AG08396 (cell line): ENCODE measurements at places on chromosomes 2 and 18.

DNA sequence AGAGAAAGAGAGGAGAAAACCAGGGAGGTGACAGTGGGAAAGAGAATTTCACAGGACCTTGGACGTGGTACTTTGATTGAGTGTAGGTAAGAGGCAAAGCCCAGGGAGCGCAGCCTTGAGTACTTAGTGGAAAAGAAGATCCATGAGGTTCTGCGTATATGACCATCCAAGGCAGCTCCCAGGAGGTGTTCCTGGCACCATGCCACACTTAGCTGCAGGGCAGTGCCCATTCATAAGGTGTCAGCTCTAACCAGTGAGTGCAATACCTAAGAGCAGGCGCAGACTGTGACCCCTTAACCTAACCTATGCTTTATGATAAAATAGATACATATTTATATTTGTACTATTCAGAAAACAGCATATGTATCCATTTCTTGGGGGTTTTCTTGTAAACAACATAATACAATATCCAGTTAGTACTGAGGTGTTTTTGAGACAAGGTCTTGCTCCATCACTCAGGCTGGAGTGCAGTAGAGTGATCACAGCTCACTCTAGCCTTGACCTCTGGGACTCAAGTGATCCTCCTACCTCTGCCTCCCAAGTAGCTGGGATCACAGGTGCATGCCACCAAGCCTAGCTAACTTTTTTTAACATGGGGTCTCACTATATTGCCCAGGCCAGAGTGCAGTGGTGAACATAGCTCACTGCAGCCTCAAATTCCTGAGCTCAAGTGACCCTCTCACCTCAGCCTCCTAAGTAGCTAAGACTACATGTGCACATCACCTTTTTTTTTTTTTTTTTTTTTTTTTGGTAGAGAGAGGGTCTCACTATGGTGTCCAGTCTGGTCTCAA, 174.6 kb downstream of the GFPT1 start:
- DNase-seq: no peak

GRCh38 chr2:7357993-7358392, 440.8 kb downstream of the RNF144A start:
- no peak for DNase-seq

DNA sequence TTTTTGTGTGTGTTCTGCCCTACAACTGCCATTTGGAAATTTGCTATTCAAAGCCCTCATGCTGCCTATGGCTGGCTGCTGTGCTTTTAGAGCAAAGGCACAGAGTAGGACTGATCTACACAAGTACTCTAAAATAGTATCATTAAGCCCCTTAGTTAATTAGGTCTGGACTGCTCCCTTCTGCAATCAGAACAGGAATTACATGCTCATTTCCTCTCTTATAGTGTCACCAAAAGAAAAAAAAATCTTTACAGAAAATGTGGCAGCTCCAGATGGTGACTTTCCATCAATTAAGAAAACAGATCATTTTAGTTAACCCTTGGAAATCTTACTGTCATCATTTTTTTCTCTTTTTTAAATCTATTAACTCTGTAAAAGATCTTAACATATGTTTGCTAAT, 337.5 kb downstream of the RIT2 start:
- no peak for DNase-seq

DNA sequence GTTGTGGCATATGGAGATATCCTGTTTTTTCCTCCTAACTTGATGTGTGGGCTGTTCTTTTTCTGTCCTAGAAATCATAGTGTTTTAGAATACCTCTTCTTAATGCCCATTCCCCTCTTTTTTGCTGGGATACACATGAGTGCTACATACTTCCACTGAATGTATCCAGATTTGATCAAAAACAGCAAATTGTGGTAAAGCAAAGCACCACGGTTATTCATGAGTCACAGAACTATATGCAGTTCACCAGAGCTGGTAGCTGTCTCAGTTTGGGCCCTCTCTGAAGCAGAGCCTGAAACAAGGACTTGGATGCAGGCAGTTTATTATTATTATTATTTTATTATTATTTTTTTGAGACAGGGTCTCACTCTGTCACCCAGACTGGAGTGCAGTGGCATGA, 69.9 kb upstream of the CTLA4 start:
- no peak for DNase-seq

- no peak for DNase-seq
Measured at GRCh38 chr2:17600556-17601204, 60.2 kb downstream of the VSNL1 start.

DNA sequence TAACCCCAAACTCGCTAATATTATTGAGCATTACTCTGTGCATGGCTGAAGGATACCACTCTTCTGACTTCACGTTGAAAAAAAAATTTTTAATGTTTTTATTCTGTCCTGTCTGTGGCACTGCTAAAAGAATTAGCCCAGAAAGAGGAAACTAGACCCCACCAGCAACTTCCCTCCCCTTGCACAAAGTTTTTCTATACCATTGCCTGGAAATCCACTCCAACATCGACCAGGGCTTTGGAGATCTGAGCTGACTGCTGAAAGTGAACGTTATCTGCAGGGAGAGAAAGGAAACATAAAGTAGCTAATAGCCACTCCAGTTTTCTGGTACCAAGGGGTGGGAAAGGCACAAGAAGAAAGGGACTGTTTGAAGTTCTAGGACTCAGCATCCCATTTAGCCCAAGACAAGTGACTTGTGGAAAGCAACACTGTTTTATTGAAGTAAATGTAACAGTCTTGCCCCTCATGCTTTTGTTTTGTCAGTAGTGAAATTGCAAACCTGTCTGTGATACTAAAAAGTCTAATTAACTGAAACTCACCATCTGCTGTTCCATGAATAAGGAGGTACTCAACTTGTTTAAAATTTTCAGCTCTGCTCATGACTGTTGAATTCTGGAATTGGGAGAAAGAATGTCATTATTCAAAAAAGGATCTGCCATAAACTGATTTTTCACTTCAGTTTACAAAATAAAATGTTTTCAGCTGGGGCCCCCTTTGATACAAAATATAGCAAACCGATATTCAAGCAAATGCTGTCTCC, 79.1 kb downstream of the DPP4 start:
- no peak for DNase-seq

DNA sequence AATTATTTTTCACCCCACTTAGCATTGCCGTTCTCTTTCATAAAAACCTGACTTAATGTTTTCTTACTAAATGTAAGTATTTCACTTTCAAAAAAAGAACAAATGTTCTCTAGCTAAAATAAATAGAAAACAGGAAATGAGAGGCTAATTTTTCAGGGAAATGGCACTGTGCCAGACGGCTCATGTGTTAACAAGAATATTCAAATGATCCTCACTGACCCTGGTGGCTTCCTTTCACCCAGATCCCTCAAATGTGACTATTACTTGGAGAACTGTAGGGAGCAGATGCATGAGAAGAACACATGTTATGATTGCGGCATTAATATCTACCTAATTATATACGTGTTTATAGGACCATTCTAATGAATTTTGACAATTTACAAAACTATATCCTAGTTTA, 827.7 kb downstream of the SOCS6 start:
- DNase-seq: no peak

GRCh38 chr2:62180975-62181374, 14.9 kb upstream of the B3GNT2 start:
- no peak for DNase-seq

DNA sequence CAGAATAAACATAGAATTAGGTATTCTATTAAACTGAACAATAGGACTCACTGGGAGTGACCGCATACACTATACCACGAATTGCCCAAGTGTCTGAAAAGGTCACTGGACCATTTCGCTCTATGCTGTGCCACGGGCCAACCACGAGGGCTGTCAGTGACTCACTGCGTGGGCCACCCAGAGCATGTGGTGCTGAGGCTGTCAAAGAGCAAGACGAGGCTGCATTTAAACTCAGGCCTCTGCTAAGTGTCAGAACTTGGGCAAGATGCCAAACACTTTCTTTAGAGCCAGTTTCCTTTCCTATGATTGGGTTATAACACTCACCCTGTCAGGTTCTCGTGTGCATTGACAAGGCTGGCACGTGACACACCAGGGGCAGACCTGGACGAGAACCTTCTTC, 97.5 kb downstream of the SH3YL1 start:
- DNase-seq: no peak

- no peak for DNase-seq
Measured at GRCh38 chr2:232541961-232542714, 2.6 kb downstream of the CHRNG start.

- no peak for DNase-seq
Measured at GRCh38 chr2:73295751-73296400, 2.5 kb upstream of the EGR4 start.

GRCh38 chr18:9287036-9287435, 47.5 kb upstream of the TWSG1 start:
- DNase-seq: no peak

DNA sequence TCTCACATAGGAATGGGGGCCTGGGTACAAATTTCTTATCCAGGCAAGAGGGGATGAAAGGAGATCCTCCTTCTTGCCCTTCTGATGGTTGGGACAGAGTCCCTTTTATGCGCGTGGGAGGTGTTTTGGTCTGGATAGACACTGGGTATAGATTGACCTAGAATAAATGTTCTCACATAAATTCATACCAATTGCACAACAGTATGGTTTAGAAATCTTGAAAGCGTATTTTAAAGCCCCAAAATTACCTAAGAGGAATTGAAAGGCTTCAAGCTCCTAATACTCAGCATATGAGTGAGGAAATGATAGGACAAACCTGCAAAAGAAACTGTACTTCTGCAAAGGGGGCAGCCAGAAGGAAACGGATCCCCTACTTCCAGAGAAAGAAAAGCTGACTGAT, 2.6 kb upstream of the BCL2 start:
- DNase-seq: no peak

DNA sequence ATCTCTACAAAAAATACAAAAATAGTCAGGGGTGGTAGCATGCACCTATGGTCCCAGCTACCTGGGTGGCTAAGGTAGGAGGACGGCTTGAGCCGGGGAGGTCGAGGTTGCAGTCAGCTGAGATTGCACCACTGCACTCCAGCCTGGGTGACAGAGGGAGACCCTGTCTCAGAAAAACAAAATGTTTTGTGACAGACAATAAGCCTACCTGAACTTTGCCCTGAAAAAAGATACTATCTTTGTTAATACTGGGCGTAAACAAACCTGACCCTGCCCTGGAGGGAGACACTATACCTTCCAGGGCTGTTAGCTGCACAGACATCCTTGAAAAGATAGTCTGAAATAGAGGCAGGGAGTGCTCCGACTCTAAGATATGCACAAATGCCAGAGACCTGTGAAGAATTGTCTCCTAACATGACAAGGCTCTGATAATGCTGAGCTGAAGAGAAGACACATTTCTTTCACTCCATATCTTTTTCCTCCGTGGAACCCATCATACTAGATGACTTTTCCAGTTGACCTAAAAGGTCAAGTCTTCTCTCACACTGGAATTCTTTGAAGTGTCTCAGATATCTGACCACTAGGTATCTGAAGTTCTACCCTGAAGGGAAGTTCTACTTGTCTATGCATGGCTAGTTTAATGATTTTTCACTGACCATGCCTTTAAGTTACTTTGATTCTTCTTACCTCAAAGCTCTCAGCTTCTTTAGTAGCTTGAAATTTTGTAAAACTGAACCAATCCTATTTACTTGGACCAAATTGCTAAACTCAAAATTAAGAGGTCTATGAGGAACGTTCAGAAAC, 20.9 kb upstream of the HK2 start:
- DNase-seq: no peak

DNA sequence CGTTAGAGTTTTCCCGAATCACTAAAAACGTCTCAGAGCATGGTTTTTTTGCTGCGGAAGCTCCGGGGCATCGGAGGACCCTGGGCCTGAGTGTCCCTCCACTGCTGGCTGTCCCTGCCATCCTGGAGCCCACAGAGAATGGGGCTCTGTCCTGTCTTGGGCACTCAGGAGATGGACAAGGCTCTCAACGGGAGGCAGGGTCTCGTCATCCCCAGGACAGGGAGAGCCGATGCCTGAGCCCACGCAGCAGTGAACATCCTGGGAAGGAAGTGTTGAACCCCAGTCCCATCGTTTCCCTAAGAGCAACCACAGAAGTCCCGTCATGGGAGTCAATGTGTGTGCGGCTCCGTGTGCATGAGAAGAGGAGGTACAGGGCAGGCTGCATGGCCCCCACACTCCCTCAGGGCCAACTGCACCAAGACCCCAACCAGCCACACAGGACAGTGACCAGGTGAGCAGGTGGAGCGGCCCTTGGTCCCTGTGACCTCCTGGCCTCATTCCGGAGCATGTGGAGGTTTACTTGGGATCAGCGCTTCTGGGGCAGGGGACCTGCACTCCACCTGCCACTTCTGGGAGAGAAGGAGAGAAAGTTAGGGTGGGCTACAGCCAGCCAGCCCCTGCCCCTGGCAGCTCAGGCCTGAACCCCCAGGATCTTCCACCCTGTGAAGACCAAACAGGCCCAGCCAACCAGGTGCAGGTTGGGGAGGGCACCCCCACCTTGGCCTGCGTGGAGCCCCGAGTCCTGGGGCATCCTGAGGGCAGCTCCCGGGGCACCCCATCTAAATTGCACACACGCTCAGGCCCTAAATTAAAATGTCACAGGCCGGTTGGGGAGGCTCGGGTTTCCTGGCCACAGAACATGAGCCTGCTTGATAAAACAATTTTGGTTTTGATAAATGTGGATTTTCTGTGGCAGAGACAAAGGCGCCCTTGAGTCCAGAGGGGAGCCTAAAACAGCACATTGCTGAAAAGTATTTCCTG, 3.1 kb upstream of the SNED1 start:
- no peak for DNase-seq

DNA sequence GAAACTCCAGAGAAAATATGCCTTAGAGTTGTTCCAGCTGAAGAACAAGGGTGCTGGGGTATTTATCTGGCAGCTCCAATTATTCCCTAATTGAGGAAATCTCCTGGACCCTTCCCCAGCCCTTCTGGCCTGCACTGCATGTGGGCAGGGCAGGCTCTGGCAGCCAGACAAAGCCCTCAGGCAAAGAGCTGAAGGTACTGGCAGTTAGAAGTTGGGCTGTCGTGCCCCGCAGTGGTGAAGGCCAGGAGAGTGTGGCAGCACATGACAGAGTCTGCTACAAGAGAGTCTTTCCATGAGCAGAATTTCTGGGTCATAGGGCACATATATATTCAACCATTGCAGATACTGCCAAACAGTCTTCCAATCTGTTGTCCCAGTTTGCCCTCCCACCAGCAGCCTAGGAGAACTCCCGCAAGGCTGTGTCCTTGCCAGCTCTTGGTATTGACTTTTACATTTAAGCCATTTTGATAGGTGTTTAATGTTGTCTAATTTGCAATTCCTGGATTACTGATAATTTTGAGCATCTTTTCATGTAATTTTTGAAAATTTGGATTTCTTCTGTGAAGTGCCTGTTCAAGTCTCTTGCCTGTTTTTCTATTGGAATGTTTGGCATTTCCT, 26.6 kb downstream of the ONECUT2 start:
- DNase-seq: no peak

- no peak for DNase-seq
Measured at GRCh38 chr2:88321449-88322248, 130.8 kb downstream of the FOXI3 start.

- no peak for DNase-seq
Measured at GRCh38 chr2:36705326-36706020, 9.0 kb downstream of the VIT start.
